ENCODE measurements at places on chromosomes 1 and 21.

GRCh38 chr1:54241364-54241763, 41.4 kb downstream of the MRPL37 start:
- no peak for DNase-seq
- H3K4me1 ChIP-seq: peaks cover 5% of the 10 kb centered on the region
- H3K36me3 ChIP-seq: peaks cover 94% of the 10 kb centered on the region

DNA sequence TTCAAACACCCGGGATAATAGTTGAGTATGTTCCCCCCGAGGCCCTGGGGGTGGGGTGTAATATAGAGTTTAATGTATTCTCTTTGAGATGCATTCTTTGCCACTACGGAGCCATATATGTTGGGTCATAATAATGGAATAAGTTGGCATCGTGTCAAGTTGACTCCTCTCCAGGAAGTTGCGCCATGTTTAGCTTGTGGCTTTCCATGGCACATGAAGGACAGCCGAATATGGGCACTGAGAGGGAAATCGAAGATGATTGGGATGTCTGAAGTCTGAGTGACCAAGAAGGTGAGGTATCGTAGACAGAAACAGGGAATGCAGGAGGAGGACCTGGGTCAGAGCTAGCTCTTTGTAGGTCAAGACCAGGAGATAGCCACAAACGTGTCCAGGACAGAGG, 92.6 kb downstream of the PAX7 start:
- DNase-seq: no peak
- H3K36me3 ChIP-seq: no peaks in the 10 kb centered on the region
- peaks cover 25% of the 10 kb centered on the region for H3K27me3 ChIP-seq
- no peak overlapping the region for H3K4me3 ChIP-seq

- H3K27me3 ChIP-seq: peaks cover 14% of the 10 kb centered on the region
- H3K36me3 ChIP-seq: no peaks in the 10 kb centered on the region
- H3K4me1 ChIP-seq: no peaks in the 10 kb centered on the region
- no peak overlapping the region for H3K27ac ChIP-seq
- H3K4me3 ChIP-seq: no peak overlapping the region
- no peak for DNase-seq
Measured at GRCh38 chr21:26814386-26814785, 30.8 kb downstream of the ADAMTS1 start.

DNA sequence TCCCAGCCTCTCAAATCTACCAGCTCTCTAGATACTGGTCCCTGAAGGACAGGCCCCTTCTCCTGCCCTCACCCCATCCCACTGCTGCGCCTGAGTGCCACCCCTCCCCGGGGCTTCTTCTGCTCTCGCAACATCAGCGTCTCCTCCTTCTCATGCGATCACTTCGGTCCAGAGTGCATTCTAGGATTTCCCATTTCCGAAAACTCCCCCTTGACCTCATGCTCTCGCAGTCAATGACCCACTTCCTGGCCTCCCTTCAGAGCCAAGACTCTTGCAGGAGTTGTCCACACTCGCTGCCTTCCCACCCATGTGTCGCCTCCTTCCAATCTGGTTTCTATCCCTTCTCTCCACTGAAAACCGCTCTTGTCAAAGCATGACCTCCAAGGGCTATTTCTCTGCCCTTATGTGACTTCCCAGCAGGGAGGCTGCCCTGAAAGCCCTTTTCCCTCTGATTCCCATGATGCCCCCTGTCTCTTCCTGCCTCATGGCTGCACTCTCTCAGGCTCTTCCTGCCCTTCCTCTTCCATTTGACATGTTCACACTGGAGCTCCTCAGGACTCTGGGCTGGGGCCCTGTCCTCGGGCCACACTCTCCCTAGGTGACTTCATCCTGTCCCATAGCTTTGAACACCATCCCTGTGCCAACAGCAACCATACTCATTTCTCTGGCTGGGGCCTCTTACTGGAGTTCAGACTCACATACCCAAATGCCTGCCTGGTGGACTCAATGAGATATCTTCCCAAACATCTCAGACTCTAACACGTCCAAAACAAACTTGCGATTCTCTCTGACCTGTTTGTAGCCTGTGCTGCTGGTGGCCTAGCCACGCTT, 46.0 kb downstream of the LDLRAD2 start:
- no peak for DNase-seq
- no peaks in the 10 kb centered on the region for H3K27me3 ChIP-seq
- peaks cover 83% of the 10 kb centered on the region for H3K36me3 ChIP-seq
- H3K4me1 ChIP-seq: no peaks in the 10 kb centered on the region
- H3K4me3 ChIP-seq: no peak overlapping the region

- peak overlapping the region; percentile 82 for H3K4me3 ChIP-seq
- peaks cover 5% of the 10 kb centered on the region for H3K36me3 ChIP-seq
- H3K27me3 ChIP-seq: no peaks in the 10 kb centered on the region
- peak overlapping the region; percentile 87 for H3K27ac ChIP-seq
- H3K4me1 ChIP-seq: no peaks in the 10 kb centered on the region
Measured at GRCh38 chr21:43727519-43728153, 8.7 kb downstream of the PDXK start.

DNA sequence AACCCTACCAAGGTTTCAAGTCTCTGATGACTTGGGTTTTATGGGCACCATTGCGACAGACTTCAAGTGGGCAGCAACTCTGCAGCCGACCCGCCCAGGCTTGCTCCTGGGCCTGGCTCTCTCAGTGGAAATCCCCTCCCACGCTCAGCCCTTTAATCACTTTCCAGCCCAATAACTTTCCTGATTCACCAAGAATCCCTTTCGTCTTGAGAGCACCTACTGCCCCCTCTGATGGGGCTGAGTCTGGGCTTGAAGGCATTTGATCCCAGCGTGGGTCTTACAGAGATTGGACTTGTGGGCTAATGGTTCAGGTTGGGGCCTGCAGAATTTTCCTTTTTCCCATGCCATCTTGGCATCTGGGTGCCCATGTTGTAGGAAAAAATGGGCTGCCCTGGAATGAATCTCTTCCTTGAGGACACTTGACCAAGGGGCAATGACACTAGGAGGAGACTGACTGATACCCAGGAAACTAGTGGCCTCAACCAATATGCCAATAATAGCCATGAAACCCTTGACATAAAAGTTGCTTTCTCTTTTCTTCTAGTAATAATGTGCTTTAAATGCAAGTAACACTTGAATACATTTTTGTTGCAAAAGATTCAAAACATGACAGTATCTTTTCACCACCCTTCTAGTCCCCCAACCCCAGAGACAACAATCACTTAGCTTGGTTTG, 7.8 kb upstream of the PHLDA3 start:
- H3K36me3 ChIP-seq: no peaks in the 10 kb centered on the region
- H3K27ac ChIP-seq: no peak overlapping the region
- no peak for DNase-seq
- peaks cover 37% of the 10 kb centered on the region for H3K27me3 ChIP-seq

DNA sequence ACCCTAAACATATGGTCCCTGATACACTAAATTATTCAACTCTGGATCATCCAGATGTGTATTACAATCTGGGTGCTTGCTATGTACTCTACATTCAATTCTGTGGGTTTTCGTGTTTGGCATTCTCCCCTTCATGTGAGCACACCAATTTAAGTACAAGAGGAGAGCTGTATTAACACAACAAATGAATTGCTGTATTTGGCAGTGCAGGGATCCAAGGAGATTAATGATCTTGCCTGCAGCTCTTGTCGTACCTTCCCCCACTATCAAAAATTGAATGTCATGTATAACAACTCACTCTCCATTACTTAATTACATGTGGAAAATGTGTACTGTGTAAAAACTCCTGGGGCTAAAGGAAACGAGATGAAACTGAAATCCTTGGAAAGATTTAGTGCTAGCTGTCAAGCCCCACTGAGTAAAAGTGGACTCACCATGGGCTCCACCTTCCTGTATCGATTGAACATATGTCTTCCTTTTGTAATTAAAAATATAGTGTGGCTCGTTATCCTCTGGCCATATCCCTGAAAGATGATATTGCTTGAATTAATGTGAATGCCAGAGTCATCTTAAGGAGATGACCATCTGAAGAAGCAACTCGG, 172.2 kb upstream of the L1TD1 start:
- H3K27ac ChIP-seq: no peak overlapping the region
- no peak for DNase-seq
- no peaks in the 10 kb centered on the region for H3K27me3 ChIP-seq
- no peaks in the 10 kb centered on the region for H3K4me1 ChIP-seq
- H3K36me3 ChIP-seq: no peaks in the 10 kb centered on the region

- peaks cover 47% of the 10 kb centered on the region for H3K27me3 ChIP-seq
- DNase-seq: no peak
- H3K4me1 ChIP-seq: peaks cover 2% of the 10 kb centered on the region
- H3K4me3 ChIP-seq: no peak overlapping the region
- H3K36me3 ChIP-seq: no peaks in the 10 kb centered on the region
- H3K27ac ChIP-seq: no peak overlapping the region
Measured at GRCh38 chr1:230120289-230120920, 53.4 kb downstream of the GALNT2 start.

DNA sequence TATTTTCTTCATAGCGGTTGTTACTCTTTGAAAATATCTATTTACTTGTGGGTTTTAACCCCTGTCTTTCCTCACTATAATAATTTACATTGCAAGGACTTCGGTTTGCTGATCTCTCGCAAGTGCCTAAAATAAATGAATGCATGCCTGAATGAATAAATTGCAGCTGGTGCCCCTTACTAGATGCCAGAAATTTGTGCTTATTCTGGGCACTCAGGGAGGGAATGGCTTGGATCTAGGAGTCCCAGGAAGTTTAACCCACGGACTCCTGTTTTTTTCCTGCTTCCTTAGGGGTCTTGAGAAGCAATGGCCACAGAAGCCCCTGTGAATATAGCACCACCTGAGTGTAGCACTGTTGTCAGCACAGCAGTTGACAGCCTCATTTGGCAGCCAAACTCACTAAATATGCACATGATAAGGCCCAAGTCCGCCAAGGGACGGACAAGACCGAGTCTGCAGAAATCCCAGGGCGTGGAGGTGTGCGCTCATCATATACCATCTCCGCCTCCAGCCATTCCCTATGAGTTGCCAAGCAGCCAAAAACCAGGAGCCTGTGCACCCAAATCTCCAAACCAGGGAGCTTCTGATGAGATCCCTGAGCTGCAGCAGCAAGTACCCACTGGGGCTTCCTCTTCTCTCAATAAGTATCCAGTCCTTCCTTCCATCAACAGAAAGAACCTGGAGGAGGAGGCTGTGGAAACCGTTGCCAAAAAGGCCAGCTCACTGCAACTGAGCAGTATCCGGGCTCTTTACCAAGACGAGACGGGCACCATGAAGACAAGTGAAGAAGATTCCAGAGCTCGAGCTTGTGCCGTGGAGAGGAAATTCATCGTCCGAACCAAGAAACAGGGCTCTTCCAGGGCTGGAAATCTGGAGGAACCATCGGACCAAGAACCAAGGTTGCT, 4.2 kb upstream of the PLA2G2C start:
- peaks cover 6% of the 10 kb centered on the region for H3K4me1 ChIP-seq
- no peak for DNase-seq
- H3K4me3 ChIP-seq: no peak overlapping the region
- peaks cover 2% of the 10 kb centered on the region for H3K27me3 ChIP-seq
- H3K36me3 ChIP-seq: no peaks in the 10 kb centered on the region

Data from endodermal cell (in vitro differentiated cells).